HFFc6 (cell line): ENCODE measurements at places on chromosomes 5 and 9. TPM values are rescaled to one million over a fixed set of nuclear protein-coding genes. Genes with fewer than 3 reads are reported as not detected.

RLN2 gene
- not detected in 3 replicates for total RNA-seq

CDC26 gene
- 30.0 to 34.3 TPM (median 32.8 TPM) in 3 replicates for total RNA-seq

- peaks cover 3% of the 10 kb centered on the region for H3K27me3 ChIP-seq
- no peaks in the 10 kb centered on the region for H3K4me1 ChIP-seq
- DNase-seq: no peak
- no peak overlapping the region for H3K4me3 ChIP-seq
- H3K36me3 ChIP-seq: no peaks in the 10 kb centered on the region
These were observed 196.6 kb downstream of the PTTG1 start for GRCh38 chr5:160618286-160618685.

- peaks cover 6% of the 10 kb centered on the region for H3K27me3 ChIP-seq
- no peak overlapping the region for H3K4me3 ChIP-seq
- no peaks in the 10 kb centered on the region for H3K36me3 ChIP-seq
- H3K27ac ChIP-seq: no peak overlapping the region
- peaks cover 2% of the 10 kb centered on the region; the same call in 1 of the 2 replicates for H3K4me1 ChIP-seq
These were observed 16.0 kb upstream of the SLC22A4 start for GRCh38 chr5:132277971-132278853.

ENC1 gene
- total RNA-seq: 23.2 to 56.4 TPM (median 34.0 TPM) in 3 replicates

GRCh38 chr9:25964239-25964638 is 286.0 kb upstream of the TUSC1 start:
- no peaks in the 10 kb centered on the region; the same call in 1 of the 2 replicates for H3K4me1 ChIP-seq
- peak overlapping the region; percentile 59; the same call in 1 of the 2 replicates for H3K27ac ChIP-seq
- no peaks in the 10 kb centered on the region for H3K36me3 ChIP-seq
- H3K27me3 ChIP-seq: no peaks in the 10 kb centered on the region
- DNase-seq: peak; percentile 84

PCDHA10 gene
- not detected in 3 replicates for total RNA-seq

PCBD2 gene
- total RNA-seq: 8.2 to 10.9 TPM (median 9.2 TPM) in 3 replicates
